ENCODE measurements at places on chromosomes 7 and 10.

DNA sequence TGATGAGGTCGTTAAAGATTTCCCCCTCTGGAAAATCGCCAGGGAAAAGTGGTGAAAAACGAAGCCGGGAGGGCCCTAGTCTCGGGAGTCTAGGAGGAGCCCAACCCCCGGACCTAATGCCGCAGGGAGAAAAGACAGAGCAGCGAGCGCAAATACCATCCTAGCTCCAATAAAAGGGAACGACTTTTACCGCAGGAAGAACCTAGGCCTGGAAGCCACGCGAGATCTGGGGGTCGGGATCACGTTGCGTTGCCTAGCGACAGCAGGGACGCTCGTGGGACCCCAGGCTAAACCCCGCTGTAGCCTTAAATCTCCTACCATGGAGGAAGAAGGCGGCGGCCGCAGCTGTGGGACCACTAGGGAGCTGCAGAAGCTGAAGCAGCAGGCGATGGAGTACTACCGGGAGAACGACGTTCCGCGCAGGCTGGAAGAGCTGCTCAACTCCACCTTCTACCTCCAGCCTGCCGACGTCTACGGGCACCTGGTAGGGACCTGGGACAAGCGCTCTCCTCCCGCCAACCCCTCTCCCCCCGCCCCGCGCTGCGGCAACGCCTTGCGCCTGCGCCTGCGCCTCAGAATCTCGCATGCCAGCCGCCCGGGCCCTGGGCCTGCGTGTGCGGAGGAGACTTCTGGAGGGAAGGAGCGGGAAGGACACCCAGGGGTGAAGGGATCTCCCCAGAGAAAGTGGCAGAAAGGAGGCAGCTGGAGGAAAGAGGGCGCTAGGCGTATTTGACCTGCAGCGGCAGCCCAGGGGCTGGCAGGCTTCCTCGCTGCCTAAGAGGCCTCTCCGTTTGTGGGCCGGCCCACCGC lies at the start of gene ENO4:
Gene ENO4, plus strand, starts transcription at position 252 of the 810 bp plus-strand sequence. Its CDS starts 68 bp downstream, at position 320.
- DNase-seq = no peak

DNA sequence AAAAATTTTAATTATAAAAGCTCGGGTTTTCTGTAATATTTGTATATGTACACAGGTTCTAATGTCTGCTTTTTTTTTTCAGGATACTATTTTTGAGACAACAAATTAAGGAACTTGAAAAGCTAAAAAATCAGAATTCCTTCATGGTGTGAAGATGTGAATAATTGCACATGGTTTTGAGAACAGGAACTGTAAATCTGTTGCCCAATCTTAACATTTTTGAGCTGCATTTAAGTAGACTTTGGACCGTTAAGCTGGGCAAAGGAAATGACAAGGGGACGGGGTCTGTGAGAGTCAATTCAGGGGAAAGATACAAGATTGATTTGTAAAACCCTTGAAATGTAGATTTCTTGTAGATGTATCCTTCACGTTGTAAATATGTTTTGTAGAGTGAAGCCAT lies 57.9 kb upstream of the BAMBI start:
- no peak for DNase-seq

DNA sequence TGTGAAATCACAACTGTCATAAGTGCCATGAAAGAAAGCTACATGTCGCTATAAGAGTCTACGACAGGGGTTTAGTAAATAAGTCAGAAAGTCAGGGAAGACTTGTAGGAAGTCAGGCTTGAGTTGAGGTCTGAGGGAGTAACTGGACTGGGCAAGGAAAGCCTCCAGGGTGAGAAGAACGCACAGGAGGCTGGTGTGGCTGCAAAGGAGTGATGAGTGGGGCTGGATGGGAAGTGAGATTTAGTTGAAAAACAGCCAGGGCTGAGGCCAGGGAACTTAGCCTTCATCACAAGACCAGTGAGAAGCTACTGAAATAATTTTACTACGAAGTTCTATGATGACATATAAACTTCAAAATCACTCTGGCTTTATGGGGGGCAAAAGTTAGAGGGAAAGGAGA lies 763.7 kb upstream of the PHF14 start:
- no peak for DNase-seq

DNA sequence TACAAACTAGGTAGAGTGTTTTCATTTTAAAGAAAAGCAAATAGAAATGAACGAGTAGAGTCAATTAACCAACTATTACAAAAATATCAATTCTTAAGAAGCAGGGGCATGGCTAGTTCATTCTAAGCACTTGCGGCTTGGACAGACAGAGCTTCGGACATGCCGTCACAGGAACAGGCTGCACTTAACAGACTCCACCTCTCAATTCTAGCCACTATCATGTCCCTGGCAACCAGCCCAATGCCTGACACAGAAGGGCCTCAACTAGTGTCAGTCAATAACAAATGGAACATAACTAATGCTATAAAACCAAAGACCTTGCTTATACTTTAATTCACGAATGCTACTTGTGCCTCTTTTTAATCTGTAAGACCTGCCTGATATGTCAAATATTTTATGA lies 74.4 kb downstream of the TPK1 start:
- no peak for DNase-seq

DNA sequence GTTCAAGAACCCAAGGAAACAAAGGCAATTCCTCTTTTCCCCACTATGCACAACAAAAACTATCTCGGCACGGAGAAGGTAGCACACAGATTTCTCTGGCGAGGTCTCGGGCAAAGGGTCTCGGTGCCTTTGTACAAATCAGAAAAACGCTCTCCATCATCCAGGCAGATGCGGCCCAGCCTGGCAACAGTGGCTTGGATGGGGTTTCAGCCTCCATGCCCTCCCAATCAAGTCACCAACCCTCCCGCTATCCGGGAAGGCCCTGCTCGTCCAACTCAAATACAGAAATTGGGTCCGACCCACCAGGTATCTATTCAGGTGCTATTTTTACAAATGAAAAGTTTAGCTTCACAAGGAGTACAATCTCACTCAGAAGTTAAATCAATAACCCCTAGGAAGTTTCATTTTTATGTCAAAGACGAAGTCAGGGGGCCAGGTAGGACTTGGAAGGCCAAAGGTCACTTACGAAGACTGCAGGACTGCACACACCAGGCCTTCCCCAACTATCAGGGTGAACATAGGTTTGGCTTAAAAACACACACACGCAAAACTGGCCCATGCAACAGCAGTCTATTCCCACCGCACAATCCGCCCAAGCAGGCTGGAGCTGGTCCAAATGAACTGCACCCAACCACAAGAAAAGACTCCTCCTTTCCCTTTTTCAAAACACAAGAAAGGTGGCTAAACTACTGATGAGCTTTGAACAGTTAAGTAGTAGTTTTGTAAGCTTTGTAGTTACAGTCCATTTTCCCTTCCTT lies 43.0 kb downstream of the GNA12 start:
- peak; percentile 5 for DNase-seq

GRCh38 chr10:63579371-63580014 lies 58.3 kb downstream of the REEP3 start:
- no peak for DNase-seq
